ENCODE measurements at places on chromosomes 2 and 18.

DNA sequence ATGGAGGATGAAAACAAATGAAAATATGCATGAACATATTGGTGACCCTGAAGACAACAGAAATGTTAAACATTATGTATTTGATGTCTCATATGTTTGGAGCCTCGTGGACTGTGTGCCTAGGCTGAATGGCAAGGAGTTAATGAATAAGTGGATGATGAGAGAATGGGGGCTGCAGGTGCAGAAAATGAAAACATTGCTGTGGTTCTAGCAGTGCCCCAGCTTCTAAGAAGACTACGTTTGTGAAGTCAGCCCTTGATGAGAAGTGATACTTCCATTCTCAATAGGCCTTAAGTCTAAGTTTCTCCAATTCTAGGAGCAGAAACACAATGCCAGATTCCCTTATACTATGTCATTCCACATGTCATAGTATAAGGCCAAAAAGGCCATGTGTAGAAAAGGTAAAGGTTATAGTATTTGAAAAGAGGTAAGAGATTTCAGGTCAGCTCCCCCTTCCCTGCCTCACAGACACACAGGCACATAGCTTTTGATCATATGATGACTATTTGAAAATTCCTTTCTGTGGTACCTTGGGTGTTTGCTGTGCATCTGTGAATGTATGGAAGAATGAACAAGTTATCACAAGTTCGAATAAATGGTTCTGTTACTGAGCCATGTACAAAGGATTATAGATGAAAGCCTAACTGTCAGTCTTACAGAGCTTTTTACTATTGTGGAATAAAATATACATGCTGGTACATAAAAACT, 280.8 kb downstream of the SETBP1 start:
- no peak for DNase-seq

DNA sequence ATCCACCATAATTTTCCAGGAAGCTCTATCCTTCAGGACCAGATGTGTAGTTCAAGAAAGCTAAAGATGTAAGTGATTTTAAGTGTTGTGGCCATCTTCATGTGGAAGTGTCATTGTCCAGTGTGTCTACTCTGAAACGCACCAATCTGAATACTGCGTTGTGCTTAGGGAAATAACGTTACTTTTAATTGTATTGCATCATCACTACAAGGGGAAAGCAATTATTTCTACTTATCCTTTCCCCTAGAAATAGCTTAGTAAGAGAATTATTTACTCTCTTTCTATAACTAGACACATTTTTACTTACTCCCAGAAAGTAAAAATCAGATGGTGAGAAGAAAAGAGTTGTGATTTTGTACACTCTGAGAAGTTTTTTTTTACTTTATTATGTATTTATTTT, 102.4 kb upstream of the DLGAP1 start:
- DNase-seq = no peak

- DNase-seq = no peak
Measured at GRCh38 chr2:154882725-154883124, 184.2 kb downstream of the KCNJ3 start.

DNA sequence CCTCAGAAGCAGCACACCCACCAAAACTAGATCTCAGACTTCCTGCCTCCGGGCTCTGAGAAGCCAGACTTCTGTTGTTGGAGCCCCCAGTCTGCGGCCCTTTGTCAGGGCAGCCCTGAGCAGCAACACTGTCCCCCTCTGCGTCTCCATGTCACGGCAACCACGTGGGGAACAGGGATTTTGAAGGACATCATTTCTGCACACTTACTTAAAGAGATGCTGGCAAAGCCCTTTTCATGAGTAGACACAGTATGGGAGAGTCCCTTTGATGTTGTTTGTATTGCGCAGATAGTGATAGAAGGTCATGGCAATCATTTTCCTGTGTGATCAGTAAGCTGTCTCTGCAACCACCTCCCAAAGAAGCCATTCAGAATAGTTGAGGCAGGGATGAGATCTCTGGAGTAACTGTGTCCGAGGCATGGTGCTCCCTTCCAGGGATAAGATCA, 69.1 kb upstream of the ID2 start:
- DNase-seq = no peak

DNA sequence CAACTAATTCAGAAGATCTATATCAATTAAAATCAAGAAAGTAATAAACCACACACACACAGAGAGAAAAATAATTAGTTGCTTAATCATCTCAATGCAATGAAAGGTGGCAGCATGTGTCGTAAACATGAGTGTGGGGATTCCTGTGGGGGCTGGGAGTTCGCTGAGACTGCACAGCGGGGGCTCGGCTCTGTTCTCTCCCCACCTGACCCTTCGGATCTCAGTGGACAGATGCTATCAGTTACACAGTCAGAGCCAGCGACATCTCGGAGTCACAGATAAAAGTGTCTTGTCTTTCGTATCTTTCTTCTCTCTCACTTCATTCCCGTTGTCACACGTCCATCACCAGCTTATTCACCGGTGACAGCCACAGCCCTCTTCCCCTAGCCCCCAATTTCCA, 37.1 kb downstream of the COLEC12 start:
- no peak for DNase-seq

- no peak for DNase-seq
Measured at GRCh38 chr2:135676031-135676430, 65.6 kb upstream of the UBXN4 start.

DNA sequence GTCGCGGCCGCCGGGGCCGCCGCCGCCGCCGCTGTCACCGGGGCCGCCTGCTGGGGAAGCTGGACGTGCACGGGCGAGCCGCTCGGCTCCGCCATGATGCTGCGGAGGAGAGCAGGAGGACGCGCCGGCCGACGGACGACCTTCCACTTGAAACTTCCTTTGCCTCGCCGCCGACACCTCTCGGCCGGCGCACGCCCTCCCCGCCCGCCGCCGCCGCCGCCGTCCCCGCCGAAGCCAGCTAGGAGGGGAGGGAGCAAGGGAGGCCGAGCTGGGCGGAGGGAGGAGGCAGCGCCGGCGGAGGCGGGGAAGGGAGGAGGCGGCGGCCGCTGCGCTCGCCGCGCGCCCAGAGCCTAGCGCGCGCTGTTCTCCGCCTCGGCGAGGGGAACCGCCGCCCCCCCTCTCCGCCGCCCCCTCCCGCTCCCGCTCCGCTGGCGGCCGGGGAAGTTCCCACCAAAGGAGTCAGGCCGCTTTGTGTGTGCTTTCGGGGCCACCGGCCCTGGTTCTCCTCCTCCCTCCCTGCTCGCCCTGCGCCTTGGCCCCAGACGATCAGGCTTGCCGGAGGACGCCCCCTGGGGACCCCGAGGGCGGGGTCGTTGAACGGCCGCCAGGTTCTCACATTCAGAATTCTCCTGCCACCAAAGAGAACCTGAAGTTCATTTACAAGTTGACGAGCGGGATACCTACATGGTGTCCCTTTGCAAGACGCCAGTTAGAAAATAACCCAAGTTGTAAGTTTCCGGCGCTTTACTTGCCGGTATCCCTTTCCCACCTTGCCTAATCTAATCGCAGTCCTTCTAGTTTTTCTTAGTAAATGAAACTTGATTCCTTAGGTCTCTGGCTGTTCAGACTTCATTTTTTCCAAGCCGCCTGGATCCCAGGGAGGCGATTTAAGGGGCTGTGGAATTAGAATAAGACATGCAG, at the start of gene STK39:
STK39 (minus strand) TSS at position 255 of the 921 bp plus-strand sequence; CDS start at position 95, 160 bp downstream.
- peak; percentile 28 for DNase-seq

GRCh38 chr2:176148751-176149421, 2.5 kb upstream of the HOXD4 start:
- no peak for DNase-seq

DNA sequence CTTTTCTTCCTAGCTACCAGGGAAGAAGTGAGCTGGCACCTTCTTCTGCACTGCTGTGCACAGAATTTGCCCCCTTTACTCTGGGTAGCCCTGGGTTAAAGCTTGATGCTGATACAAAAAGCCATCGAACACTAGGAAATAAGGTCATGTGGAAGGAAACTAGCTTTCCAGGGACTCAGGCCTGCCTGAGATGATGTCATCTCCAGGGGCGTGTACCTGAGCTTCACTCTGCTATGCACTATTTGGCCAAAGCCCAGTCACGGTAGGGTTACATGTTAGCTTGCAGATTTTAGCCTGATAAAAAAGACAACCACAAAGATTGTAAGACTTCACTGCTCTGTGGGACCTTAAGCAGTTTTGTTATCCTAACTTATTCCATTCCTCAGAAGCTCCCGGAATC, 20.4 kb downstream of the EDAR start:
- DNase-seq = no peak

GRCh38 chr18:7566244-7566566, 911 bp upstream of the PTPRM start:
- no peak for DNase-seq

- DNase-seq = no peak
Measured at GRCh38 chr2:38793511-38793910, 15.5 kb downstream of the GEMIN6 start.
